ENCODE measurements at places on chromosomes 3 and 15. TPM values are rescaled to one million over a fixed set of nuclear protein-coding genes. Genes with fewer than 3 reads are reported as not detected.

Gene GUCA1C
- not detected for total RNA-seq

Gene PP2D1
- total RNA-seq = not detected

Gene ITGB5
- total RNA-seq = 523 TPM

Gene COL6A5
- total RNA-seq = not detected

Gene CKMT1A
- not detected for total RNA-seq

Gene ATP13A5
- total RNA-seq = not detected

Gene IL20RB
- 107 TPM for total RNA-seq

Gene BMF
- 2.7 TPM for total RNA-seq

Gene PATL2
- not detected for total RNA-seq

Gene DUOX2
- not detected for total RNA-seq

Gene PLOD2
- total RNA-seq = 330 TPM

Gene GOLGA6A
- total RNA-seq = not detected

Gene SEMA3B
- 13.3 TPM for total RNA-seq

Gene TTLL13
- not detected for total RNA-seq

Gene CHRNB4
- not detected for total RNA-seq

Gene INSYN1
- total RNA-seq = 10.4 TPM

Gene CADPS
- 11.4 TPM for total RNA-seq

Gene SETD2
- total RNA-seq = 24.0 TPM

Gene GOLGA8G
- total RNA-seq = not detected

Gene ZNF385D
- 0.97 TPM for total RNA-seq

Gene CAND2
- total RNA-seq = 0.43 TPM

Gene UROC1
- not detected for total RNA-seq

Gene EXD1
- not detected for total RNA-seq

Gene USP50
- not detected for total RNA-seq

Gene LDHAL6B
- total RNA-seq = not detected

All from GM23248 (cell line).